ENCODE measurements at places on chromosomes 16 and 17.

DNA sequence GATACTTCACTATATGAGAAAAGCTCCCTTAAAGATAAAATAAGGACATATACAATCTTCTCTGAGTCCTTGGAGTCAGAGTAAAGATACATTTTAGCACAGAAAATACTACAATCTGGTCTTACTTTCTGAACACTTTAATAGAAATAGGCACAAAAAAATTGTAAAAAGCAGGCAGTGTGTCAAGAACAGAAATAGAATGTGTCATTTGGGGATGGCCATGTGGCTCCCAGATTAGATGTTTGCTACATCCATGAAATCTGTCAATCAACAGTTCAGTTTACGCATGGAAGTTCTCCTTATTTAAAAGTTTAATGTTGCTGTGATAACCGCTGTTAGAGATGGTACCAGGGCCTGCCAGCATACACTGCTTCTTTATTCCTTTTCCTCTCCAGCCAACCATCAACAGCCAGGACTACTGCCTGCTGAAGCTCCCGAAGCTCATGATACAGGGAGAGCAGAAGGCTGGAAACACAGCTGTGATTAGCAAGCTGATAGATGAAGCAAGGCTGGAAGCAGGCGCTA is 278.5 kb downstream of the CEP112 start:
- DNase-seq, result no peak

GRCh38 chr16:80449392-80449791 is 91.4 kb upstream of the DYNLRB2 start:
- DNase-seq, result no peak

- DNase-seq, result no peak
Measured at GRCh38 chr17:351875-352420, 659 bp downstream of the RPH3AL start.

- no peak for DNase-seq
Measured at GRCh38 chr17:50192618-50193291, 8.7 kb downstream of the COL1A1 start.

- DNase-seq, result no peak
Measured at GRCh38 chr16:35208001-35208935, 1748.9 kb downstream of the TP53TG3F start.

- no peak for DNase-seq
Measured at GRCh38 chr16:59864981-59865666, 1131.0 kb upstream of the GOT2 start.

DNA sequence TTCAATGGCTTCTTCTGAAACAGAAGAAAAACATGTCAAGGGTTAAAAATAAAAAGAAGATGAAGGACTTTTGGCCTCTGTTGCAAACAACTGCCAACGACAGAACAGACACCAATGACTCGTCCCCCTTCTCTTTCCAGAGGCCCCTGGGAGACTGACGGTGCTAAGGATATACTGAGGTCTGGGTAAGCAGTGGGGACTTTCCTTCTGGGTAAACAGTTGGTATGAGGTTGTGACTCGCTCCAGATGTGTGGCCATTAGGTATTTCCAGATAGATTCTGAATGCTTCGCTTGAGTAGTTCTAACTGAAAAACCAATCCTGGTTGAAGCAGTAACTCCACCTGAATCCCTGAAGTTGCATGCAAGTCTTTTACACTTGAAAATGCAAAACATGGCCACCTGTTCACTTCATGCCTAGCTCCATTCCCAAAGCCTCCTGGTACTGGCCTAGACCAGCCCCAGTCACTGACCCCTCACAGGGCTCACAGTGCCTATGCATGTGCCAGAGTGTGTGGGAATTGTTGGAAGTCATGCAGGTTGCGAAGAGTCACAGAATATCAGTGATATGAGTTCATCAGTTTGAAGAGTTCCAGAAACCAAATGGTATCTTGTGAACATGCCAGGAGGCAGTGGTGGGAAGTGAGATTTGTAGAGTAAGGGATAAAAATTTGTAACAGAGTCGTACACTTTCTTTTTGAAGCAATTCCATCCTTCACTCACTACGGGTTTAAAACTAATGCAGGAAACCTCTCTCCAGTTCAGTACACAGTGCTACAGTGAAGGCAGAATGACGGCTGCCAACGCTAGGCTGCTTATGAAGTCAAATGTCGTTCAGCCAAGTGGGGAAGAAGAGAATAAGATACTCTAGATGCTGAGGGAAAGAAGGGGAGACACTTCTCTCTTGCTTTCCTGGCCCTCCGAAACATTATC is 217.8 kb downstream of the ZFHX3 start:
- DNase-seq, result peak; percentile 31

DNA sequence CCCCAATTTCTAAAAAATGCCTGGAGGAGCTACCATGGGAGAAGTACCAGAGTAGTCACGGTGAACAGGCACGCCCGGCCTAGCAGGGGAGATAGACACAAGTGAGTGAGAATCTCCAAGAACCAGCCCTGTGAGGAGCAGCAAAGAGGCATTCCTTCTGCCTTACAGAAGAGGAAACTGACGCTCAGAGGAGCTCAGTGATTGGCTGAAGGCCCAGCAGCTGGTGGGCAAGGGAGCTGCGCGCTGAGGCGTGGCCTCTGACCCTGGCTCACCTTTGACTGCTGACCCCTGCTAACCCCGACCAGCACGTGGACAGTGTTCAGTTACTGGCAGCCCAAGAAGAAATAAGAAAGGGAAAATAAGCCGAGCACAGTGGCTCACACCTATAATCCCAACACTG is 1.8 kb downstream of the C16orf96 start:
- DNase-seq, result no peak

GRCh38 chr17:68834328-68834836 is 120.8 kb downstream of the ABCA8 start:
- DNase-seq, result no peak

DNA sequence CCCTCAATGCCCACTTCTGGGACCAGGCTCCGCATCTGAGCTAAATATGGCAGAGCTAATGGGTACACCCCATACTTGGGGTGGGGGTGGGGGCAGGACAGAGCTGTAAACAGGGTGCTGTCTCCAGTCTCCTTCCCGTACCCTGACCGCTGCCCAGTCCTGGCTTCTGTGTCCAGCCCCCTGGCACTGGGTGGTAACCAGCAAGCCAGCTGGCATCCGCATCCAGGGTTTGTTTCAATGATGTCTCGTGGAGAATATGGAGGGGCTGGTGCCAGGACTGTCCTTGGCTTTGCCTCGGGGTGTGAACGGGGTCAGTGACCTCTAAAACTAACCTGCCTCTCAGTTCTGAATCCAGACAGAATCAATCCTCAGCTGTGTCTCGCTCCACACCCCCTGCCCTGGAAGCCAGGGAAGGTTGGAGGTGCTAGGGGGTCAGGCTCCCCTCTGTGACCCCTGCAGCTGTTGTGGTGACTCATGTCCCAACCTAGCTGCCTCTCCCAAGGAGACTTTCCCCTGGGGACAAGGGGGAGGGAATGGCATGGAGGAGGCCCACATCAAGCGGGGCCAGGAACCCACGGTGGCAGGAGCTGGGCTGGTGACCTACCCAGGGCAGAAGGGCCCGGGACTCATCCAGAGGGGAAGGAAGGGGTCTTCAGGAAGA is 1.5 kb upstream of the PNMT start:
- no peak for DNase-seq

DNA sequence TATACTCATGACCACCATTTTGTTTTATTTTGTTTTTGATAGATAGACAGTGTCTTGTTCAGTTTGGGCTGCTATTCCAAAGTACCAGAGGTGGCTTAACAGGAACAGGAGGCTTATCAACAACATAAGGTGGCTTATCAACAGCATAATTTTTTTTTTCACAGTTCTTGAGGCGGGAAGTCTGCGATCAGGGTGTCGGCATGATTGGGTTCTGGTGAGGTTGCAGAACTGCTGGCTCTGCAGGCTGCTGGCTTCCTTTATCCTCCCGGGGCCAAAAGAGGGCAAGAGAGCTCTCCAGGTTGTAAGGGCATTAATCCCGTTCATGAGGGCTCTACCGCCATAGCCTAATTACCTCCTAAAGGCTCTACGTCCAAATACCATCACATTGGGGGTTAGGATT is 11.8 kb upstream of the HSD17B2 start:
- DNase-seq, result no peak

GRCh38 chr17:49814781-49815529 is 26.5 kb downstream of the KAT7 start:
- no peak for DNase-seq

- DNase-seq, result no peak
Measured at GRCh38 chr16:87003414-87003755, 313.8 kb downstream of the C16orf95 start.

GRCh38 chr16:67847064-67847861 is at the start of gene CENPT:
Gene CENPT (minus strand): TSS chr16:67847693. CDS start chr16:67833859, 13,834 bp downstream.
- DNase-seq, result peak; percentile 80

DNA sequence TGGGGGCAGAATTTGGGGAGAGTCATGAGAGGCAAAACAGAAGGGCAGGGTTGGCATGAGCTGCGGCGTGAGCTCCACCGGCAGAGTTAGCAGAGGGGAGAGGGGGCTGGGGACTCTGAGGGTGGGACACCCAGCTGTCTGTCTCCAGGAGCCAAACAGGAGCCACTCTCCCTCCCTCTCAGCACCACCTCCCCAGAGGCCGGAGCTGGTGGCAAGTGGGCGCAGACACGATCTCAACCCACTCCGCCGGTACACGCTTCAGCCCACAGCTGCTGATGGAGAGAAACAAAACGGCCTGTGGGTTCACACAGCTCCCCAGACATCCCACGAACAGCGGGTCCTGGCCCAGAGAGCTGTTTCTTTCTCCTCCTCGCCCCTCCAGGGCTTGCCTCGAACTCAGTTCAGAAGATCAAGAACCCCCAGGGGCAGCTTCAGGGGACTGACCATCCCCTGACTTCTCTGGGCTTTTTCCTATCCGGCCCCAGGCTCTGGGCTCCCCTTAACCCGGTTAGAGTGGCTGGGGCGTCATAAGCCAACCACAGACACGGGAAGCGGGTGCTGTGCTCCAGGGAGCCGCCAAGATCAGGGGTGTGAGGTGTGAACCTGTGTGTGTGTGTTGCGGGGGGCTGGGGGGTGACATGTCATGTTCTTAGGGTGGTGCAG is 7.6 kb downstream of the RHBDF2 start:
- no peak for DNase-seq

- peak; percentile 91 for DNase-seq
Measured at GRCh38 chr17:31754239-31754945, 104.7 kb downstream of the COPRS start.

GRCh38 chr16:70395345-70395901 is 43.5 kb downstream of the ST3GAL2 start:
- peak; percentile 36 for DNase-seq

DNA sequence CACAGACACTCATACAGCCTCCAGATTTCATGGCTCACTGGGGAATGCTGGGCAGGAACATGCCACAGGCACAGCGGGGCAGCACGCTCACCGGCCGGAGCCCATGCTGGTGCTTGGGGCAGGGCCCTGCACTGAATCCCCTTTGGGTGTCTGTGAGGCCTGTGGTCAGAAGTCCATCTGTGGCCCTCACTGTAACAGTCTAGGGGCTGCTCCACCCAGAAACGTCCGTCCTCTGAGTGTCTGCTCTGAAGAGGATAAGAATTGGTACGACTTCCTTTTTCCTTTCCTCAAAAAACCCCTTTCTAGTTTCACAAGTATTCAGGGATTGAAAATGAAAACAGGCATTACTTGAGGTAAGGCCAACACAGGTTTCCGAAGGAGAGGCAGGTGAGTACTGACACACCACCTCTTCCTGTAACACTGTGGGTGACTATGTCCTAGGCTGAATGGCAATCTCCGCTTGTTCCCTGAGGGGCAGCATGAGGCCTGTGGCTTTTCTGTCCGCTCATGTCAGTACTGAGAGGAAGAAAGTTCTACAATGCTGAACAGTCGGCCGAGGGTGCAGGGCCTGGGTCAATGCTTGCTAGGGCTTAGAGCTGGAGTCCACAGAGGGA is 42.5 kb downstream of the TMEM11 start:
- DNase-seq, result no peak

DNA sequence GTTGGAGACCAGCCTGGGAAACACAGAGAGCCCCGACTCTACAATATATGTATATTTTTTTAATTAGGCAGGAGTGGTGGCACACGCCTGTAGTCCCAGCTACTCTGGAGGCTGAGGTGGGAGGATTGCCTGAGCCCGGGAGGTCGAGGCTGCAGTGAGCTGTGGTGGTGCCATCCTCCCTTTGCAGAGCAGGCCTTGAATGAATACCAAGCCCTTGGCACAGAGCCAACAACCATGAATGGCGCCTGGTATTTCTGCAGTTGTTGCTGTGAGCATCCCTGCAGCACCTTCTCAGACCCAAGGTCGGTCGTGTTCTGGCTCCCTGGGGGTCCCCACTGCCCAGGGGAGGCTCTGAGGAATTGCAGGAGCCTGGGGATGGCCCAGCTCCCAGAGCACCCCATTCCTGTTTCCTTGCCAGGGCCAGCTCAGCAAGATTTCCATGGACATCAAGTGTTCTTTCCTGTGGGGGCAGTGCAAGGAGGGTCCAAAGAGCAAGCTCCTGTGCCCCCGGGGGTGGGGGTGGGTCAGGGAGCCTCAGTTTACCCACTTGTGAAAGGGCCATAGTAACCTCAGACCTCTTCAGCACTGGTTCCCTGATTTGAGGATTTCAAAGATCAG is 25.6 kb upstream of the RMI2 start:
- DNase-seq, result no peak

DNA sequence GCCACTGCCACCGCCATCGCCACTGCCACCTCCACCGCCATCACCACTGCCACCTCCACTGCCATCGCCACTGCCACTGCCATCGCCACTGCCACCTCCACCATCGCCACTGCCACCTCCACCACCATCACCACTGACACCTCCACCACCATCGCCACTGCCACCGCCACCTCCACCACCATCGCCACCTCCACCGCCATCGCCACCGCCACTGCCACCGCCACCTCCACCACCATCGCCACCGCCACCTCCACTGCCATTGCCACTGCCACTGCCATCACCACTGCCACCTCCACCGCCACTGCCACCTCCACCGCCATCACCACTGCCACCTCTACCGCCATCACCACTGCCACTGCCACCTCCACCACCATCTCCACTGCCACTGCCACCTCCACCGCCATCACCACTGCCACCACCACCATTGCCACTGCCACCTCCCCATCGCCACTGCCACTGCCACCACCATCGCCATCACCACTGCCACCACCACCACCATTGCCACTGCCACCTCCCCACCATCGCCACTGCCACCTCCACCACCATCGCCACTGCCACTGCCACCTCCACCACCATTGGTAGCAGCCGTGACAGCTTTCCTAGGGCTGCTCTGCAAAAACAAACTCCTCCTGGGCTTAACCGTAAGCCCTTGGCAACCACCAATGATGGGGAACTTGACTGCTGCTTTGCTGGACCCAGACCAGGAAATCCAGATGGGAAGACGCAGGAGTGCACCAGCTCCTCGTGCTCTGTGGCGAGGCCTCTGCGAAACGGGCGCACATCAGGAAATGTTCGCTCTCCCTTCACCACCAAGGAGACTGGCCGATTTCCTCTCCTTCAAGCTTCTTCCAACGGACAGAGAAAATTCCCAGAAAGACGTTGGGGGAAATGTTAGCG is 147.2 kb downstream of the RBFOX3 start:
- DNase-seq, result no peak
